Stimulated activated CD4-positive, alpha-beta T cell treated with anti-CD3 and anti-CD28 coated beads, TNF-alpha, amount 100 ng/mL, for 1 hour (primary cell): ENCODE measurements at places on chromosomes 2 and 18.

- no peak for DNase-seq
Observed at GRCh38 chr18:36672437-36673344, 156.1 kb downstream of the TPGS2 start.

DNA sequence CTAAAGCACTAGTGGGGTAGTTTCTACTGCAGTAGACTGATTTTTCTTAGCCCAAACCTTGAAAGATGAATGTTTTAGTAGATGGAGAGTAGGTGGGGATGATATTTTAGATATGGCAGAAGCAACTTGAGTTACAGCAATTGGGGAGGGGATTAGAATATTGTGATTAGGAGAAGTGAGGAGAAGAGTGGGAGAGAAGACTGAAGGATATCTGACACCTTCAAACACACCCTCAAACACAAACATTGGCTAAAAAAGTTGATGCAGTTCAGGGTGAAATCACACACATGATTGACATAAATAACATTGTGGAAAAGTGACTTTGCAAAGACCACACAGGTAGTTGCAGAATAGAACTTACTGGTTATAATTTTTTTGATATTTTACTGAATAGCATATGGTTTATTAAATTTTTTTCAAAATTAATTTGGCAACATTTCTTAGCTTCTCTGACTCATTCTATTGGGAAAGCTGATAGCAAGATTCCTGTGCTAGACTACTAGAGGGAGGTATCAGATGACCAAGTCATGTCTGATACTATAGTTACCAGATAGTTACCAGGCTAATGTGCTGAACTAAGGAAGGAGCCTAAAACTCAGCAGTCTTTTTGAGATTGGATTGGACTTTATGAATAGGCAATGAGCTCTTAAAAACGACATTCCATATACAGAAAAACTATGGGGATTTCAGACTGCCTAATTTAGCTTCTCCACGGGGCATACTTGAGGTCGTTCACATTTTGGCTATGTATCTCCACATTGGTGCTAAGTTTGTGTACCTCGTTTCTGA is 73.0 kb downstream of the ACTR3 start:
- no peak for DNase-seq

DNA sequence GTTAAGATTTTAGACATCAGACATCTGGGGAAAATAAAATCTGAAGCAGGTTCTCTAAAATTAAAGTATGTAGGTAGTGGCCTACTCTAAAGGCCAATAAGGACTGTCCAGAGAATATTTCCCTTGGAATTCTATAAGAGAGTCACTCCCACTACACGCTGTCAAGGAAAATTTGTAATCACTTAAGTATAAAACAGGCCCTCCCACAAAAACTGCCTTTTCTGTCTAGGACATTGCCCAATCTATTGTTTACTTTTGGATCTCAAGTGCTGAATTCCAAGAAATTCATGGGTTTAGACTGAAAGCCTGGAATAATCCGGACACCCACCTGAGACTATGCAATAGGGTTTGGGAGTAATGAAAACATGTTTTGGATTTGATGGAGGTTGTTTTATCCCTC is 1.7 kb upstream of the SRBD1 start:
- DNase-seq: no peak

DNA sequence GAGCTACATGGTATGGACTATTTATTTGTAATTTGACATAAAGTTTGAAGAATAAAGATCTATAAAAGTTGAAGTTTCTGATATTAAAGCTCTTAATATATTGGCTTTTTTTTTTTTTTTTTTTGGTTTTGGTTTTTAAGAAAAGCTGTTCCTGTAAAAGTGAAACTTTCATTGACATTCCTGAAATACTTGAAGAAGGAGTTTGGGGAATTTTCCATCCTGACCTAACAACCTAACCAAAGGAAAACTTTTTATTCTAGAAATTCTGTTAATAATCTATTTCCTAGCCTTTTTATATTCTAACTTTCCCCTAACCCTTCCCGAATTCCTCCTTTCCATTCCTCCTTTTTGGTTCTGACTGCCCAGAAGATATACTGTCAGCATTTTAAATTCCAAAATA is 83.7 kb downstream of the ACSL3 start:
- no peak for DNase-seq

DNA sequence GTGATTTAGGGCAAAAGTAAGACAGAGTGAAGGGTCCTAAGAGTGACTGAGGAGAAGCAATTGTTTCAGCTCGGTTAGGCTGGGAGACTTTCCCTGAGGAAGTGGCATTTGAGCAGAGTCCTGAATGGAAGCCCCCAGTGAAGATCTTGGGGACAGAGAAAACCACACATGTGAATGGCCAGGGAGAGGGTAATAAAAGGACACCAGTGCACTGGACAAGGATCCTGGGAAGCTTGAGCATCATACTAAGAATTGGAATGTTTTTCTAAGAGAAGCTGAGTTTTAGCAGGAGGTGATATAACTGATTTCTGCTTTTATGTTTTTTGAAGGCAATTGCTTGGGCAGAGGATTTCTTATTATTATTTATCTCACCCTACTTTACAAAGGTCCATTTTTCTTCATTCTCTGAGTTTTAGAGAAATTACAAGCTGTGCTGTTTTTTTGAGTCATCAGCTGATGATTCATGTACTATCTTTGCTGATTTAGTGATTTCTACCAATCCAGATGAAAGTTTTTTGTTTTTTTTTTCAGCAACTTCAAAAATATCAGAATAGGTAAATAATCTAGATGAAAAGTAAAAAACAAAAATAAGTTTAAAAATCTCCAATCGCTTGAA is 43.5 kb downstream of the MFSD6 start:
- no peak for DNase-seq

DNA sequence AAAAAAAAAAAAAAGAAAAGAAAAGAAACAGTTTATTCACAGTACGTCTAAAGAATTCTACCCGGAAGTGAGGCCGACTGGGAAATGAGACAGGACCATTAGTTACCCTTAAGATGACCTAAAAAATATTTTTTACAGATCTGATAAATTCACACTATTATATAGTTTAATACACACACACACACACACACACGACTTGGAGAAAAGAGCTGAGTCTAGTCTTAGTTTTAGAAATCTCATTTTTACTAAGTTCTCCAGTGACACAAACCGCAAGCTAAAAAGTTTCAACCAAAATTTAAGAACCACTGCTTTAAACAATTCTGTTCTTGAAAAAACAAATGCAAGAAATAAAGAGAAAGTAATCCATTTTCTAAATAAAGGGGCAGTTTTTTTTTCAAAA is 27.1 kb downstream of the ST3GAL5 start:
- DNase-seq: no peak

- DNase-seq: no peak
Observed at GRCh38 chr2:127185093-127185492, 35.0 kb downstream of the CYP27C1 start.

GRCh38 chr2:23124214-23124750 is 260.7 kb upstream of the KLHL29 start:
- no peak for DNase-seq

GRCh38 chr2:4053769-4054493 is 350.6 kb downstream of the DCDC2C start:
- DNase-seq: no peak

GRCh38 chr18:25166113-25166512 is 185.9 kb downstream of the ZNF521 start:
- DNase-seq: no peak

DNA sequence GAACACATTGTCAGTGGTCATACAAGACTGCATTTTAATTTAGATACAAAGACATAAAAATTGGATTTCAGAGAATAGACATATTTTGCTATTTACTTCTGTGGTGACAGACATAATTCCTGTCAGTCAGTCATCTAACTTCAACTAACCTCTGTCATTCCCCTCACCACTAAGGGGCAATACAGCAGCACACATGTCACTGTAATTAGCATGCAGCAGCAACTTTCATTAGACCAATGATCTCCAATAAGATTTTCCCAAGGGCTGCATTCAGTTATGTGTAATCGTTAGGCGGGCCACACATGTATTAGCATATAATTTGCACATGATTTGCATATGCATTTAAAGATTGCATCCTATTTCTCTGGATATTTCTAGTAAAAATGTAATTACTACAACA is 624.5 kb downstream of the NR4A2 start:
- DNase-seq: no peak

DNA sequence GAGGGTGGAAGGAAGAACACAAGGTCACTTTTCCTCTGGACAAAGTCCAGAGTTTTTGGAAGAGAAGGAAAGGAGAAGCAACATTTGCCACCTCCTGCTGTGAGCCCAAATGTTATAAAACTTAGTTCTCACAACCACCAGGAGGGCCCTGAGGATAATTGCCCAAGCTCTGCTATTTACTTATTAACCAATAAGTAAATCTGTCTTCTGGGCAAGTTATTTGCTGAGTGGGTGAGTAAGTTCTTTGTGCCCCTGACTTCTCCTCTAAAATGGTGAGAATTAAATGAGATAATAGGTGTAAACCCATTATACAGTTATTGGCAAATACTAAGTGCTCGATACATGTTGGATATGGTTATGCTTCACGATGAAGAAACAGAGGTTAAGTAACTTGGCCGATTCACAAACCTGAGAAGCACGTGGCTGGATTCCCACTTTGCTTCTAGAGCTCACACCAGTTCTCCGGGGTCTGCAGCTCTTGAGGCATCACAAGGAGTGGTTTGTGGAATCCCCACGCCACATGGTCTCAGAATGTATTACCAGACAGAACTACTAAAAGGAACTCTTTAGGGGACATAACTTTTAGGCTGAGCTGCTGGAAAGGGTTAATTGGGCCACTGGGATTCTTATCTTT is 164.1 kb downstream of the MYCN start:
- DNase-seq: no peak

GRCh38 chr2:36701391-36701795 is 4.9 kb downstream of the VIT start:
- DNase-seq: no peak

- DNase-seq: no peak
Observed at GRCh38 chr2:127650041-127650784, 4.3 kb downstream of the GPR17 start.

- DNase-seq: no peak
Observed at GRCh38 chr2:74707837-74708236, 53.8 kb downstream of the SEMA4F start.

DNA sequence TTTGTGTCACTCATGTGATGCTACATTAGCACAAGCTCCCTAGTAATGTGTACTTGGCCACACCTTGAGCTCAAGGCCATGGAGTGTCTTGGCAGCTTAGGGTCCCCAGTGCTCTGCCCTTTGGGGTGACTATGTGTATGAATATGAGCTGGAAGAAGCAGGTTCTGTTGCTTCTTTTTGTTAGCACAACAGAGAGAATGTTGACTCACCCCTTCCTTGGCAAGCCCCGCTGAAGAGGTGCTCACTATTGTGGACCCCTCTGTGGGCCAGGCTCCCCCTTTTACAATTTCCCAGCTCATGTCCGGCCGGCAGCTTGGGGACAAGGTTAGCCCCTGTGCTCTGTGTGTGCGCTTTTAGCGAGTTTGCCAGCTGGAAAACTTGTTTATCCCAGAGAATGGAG is 48.1 kb downstream of the DGKD start:
- no peak for DNase-seq

DNA sequence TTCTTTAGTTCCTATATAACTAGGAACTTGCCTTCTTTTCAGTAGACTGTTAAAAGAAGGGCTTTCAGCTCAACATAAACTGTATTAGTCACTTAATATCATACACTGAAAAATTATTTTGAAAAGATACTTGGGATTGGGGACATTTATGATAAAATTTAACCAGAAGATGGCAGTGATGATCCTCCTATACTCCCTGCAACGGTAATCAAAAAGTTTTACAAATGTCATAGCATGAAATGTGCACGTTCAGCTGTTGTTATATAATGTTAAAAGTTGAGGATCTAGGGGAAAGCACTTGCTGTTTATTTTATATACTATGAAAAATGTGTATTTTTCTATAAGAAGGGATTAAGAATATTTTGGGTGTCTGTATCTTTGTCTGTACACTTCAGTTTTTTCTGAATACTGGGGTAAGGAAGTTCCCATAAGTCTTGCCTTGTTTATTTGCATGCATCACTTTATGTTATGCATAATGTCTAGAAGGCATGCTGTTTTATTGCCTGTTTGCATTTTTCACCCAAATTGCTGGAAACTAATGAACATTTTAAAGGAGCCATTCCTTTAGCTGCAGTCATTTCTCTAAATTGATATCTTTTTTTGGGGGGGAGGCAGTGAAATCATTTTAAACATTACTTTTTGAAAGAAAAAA is 19.0 kb downstream of the DYNC1I2 start:
- DNase-seq: no peak

- no peak for DNase-seq
Observed at GRCh38 chr18:77134611-77135010, 2.0 kb upstream of the MBP start.

DNA sequence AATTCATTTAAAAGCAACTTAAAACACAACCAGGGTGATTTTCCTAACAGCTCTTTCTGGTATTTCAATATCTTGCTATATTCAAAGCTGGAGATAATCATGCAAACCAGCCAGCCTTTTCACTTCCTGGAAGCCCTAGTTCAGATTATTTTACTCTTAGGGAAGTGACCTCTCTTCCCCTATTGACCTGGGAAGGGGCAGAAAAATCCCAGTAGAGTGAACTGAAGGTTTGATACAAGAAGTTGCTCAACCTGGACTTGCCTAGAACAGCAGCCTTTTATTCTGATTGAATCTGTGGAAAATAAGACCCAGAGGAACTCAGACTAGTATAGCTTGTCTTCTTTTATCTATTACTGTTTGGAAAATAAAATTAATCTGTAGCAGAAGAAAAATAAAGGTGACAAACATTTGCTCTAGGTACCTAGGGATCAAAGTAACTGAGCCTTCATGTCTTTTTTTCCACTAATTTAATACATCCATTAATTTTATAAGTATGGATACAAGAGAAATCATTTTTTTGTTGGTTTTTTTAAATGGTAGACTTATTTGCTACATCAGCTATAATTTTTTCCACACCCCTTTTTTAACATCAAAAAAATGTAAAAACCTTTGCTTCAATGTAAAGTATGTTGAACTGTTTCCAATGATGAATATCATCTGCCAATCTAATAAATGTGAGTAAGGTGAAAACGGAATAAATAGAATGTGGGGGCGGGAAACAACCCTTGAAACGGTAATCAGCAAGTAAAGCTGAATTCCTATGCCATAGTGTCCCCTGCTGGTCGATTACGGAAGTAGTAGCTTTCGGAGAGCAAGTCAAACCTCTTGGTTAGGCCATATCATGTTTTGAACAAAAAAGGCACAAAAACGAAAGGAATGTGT is 629.9 kb downstream of the NRXN1 start:
- DNase-seq: no peak
